CD14-positive monocyte (primary cell): ENCODE measurements at places on chromosomes 5 and 9. TPM values are rescaled to one million over a fixed set of nuclear protein-coding genes. Genes with fewer than 3 reads are reported as not detected.
A peak's percentile ranks its signal among the peaks of the same experiment; 100 is the strongest.

DNA sequence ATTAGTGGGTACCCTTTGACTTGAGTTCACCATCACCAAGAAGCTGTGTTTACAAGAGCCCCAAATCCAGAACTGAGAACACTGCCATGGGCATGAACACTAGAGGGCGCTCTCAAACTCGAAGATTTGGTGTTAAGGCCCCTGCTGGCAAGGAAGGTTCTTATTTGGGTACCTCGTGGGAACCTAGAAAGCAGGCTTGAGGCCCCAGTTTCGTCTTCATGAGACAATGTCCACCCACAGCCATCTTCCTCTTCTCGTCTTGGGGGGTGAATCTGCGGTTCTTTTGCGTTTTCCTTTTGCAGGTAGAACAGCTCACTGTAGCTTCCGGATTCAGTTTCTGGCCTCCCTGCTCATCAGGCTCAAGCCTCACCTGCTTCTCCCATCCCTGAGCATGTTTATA is 184.0 kb downstream of the SEMA5A start:
- peak; percentile 27 for DNase-seq

DNA sequence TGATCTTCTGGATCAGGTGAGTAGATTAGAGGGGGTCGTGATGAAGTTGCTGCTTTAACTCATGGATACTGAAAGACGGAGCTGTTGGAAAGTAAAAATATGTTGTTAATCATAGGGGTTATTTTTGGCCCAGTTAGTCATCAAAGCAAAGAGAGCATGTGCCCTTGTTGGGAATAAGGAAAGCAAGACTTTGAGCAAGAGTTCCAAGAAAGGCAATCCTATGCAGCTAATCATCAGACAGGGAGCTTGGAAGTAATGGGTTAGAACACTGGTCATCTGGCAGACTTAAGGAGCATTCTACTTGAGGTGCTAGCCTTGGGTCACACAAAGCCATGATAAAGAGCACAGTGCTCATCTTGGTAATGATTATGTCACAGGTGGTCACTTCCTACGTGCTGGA is 18.3 kb downstream of the ASPN start:
- no peak for DNase-seq

- no peak for DNase-seq
Measured at GRCh38 chr9:70441622-70442021, 27.2 kb upstream of the KLF9 start.

DNA sequence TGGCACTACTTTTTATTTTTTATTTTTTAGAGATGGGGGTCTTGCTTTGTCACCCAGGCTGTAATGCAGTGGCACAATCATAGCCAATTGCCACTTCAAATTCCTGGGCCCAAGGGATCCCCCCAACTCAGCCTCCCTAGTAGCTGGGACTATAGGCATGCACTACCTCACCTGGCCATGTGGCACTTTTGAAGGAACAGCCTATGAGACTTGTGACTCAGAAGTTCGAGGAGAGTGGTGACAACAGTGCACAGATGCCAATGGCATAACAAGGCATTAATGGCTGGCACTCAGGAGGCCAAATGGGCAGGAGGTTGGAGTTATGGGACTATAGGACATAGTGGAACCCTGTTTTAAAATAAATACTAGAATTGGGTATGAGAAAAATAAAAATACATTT is 33.7 kb downstream of the ANKRD31 start:
- DNase-seq = no peak

- DNase-seq = no peak
Measured at GRCh38 chr5:60036192-60036938, 142.8 kb upstream of the PDE4D start.

DNA sequence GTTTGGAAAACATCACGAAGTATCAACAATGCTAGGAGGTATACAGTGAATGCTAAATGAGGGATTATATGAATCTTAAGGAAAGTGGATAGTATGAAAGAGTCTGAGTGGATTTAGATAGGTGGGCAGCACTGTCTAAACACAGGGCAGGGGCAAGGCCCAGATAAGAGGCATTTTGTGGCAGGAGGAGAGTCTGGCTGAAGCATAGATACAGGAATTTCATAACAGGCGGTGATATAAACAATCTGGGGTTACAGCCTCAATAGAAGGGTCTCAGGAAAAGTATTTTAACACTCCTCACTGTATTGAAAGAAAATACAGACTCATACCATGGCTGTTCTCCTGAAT is 96.9 kb downstream of the PLPP1 start:
- DNase-seq = no peak

GRCh38 chr9:13569602-13570067 is 290.1 kb upstream of the MPDZ start:
- no peak for DNase-seq

DNA sequence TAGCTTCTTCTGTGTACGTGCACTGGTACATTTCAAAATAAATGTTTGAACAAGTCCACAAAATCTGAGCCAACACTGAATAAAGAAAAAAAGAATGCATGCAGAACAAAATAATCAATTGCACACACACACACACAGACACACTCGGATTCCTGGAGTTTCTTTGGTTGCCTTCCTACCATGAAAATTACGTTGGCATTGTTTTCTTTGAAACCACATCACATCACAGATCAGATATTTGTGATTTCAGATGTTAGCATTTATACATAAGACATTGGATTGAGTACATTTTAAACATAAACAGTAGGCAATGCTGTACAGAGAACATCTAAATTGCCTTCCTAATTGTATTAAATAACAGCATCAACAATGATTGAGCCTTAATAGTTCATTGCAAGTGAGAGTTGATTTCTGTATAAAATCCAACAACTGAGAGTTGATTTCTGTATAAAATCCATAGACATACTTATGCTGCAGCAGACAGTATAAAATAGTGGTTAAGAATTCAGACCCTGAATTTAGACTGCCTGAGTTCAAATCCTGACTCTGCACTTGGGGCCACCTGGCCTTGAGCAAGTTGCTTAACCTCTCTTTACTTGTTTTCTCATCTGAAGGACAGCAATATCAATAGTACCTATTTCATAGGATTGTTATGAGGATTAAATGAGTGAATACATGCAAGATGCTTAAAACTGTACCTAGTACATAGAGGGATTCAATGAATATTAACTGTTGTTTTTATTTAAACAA is 101.7 kb upstream of the IFNE start:
- no peak for DNase-seq

GRCh38 chr5:148391422-148391821 is 7.7 kb downstream of the FBXO38 start:
- no peak for DNase-seq

DNA sequence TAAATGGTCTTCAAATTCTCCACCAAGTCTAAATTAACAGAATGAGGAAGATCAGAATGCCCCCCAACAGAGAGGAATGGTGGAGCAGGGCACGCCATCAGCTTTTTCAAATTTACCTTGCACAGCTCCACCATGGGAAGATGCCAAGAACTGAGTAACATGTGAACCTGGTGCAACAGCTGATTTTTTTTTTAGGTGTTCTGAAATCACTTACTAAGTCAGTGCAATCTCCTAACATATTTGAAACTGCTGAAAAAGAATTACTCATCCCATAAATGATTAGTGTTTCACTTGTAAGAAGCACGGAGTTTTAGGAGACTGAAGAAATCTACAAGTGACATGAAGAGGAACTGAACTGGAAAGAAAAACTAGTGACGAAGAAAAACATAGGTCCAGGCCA is 5.1 kb downstream of the TMEM245 start:
- no peak for DNase-seq

GRCh38 chr5:68333649-68334552 is 118.3 kb downstream of the PIK3R1 start:
- DNase-seq = no peak

- DNase-seq = no peak
Measured at GRCh38 chr5:172106511-172107356, 81.3 kb downstream of the STK10 start.

Gene TNIP1
- polyA plus RNA-seq = 46.4 TPM

Gene MYMK
- polyA plus RNA-seq = not detected

Gene MYOZ3
- polyA plus RNA-seq = not detected
